ENCODE measurements at places on chromosomes 1 and 21. TPM values are rescaled to one million over a fixed set of nuclear protein-coding genes. Genes with fewer than 3 reads are reported as not detected.

The ELAPOR1 gene
- 0.61 TPM for total RNA-seq

The C1orf185 gene
- not detected for total RNA-seq

The C4BPA gene
- total RNA-seq, result 0.58 TPM

The SLC44A3 gene
- total RNA-seq, result 2.1 TPM

The RGS18 gene
- total RNA-seq, result not detected

The MIS18A gene
- 16.2 TPM for total RNA-seq

The DNAJC11 gene
- 35.2 TPM for total RNA-seq

The AMY2A gene
- not detected for total RNA-seq

The HJV gene
- total RNA-seq, result not detected

The CLEC20A gene
- not detected for total RNA-seq

The ATP6V1G3 gene
- total RNA-seq, result not detected

The FHAD1 gene
- total RNA-seq, result 0.46 TPM

The DMRTA2 gene
- total RNA-seq, result 0.13 TPM

The SYNJ1 gene
- total RNA-seq, result 2.5 TPM

The CLDN17 gene
- not detected for total RNA-seq

The COL11A1 gene
- 3.2 TPM for total RNA-seq

The AMY1C gene
- not detected for total RNA-seq

The PADI2 gene
- total RNA-seq, result 1.3 TPM
